K562 (cell line): ENCODE measurements at places on chromosomes 11 and 22. TPM values are rescaled to one million over a fixed set of nuclear protein-coding genes. Genes with fewer than 3 reads are reported as not detected.

Gene CHST1
- total RNA-seq, result 0.18 TPM in 1 of 2 replicates, not detected in the other

Gene PPM1F
- total RNA-seq, result 157 and 159 TPM in 2 replicates

Gene SLC39A13
- total RNA-seq, result 10.9 TPM in 2 replicates

Gene OR10V1
- total RNA-seq, result not detected in 2 replicates

Gene FUT4
- total RNA-seq, result 8.7 and 8.9 TPM in 2 replicates

Gene C11orf98
- total RNA-seq, result 161 and 164 TPM in 2 replicates

Gene LRRN4CL
- 0.07 and 0.22 TPM in 2 replicates for total RNA-seq

Gene TSPAN18
- total RNA-seq, result 0.35 and 0.60 TPM in 2 replicates

Gene CFAP68
- total RNA-seq, result 20.5 and 22.8 TPM in 2 replicates

Gene TBX1
- 34.2 and 35.0 TPM in 2 replicates for total RNA-seq

Gene RAB3IL1
- 42.6 and 46.2 TPM in 2 replicates for total RNA-seq

Gene IFITM10
- 0.13 TPM in 1 of 2 replicates, not detected in the other for total RNA-seq

Gene MS4A6A
- total RNA-seq, result 1.7 and 3.4 TPM in 2 replicates

Gene CNGA4
- not detected in 2 replicates for total RNA-seq

Gene KRTAP5-2
- total RNA-seq, result not detected in 2 replicates

Gene LRRC32
- total RNA-seq, result 0.20 and 0.31 TPM in 2 replicates

Gene ARFIP2
- total RNA-seq, result 42.9 and 46.5 TPM in 2 replicates

Gene ANO3
- 0.07 and 0.13 TPM in 2 replicates for total RNA-seq

Gene SEZ6L
- total RNA-seq, result not detected in 2 replicates

Gene RBFOX2
- 19.5 and 20.8 TPM in 2 replicates for total RNA-seq

Gene OR6A2
- 0.34 and 0.35 TPM in 2 replicates for total RNA-seq

Gene FIBIN
- not detected in 2 replicates for total RNA-seq

Gene PAX6
- total RNA-seq, result 5.7 and 5.9 TPM in 2 replicates

Gene CATSPER1
- total RNA-seq, result 0.56 and 1.1 TPM in 2 replicates

Gene MYRF
- 21.4 and 25.8 TPM in 2 replicates for total RNA-seq

Gene FAM180B
- total RNA-seq, result not detected in 2 replicates

Gene RTN4RL2
- 1.8 and 1.9 TPM in 2 replicates for total RNA-seq

Gene MMP11
- total RNA-seq, result 0.58 and 1.4 TPM in 2 replicates

Gene OR52E8
- total RNA-seq, result not detected in 2 replicates

Gene CLNS1A
- 225 and 234 TPM in 2 replicates for total RNA-seq

Gene ENTHD1
- total RNA-seq, result 0.20 and 0.22 TPM in 2 replicates

Gene CHRM1
- not detected in 2 replicates for total RNA-seq

Gene PRR5
- 21.0 and 26.2 TPM in 2 replicates for total RNA-seq

Gene MEI1
- 0.31 and 0.47 TPM in 2 replicates for total RNA-seq

Gene DERL3
- total RNA-seq, result 8.8 and 9.2 TPM in 2 replicates

Gene PGM2L1
- total RNA-seq, result 0.75 and 0.78 TPM in 2 replicates

Gene FAM76B
- total RNA-seq, result 28.4 and 33.9 TPM in 2 replicates

Gene AP2A2
- total RNA-seq, result 26.2 and 33.3 TPM in 2 replicates

Gene CYP2D6
- 0.18 and 0.20 TPM in 2 replicates for total RNA-seq

Gene MS4A4A
- total RNA-seq, result 10.7 and 11.2 TPM in 2 replicates

Gene MRGPRX3
- total RNA-seq, result not detected in 2 replicates

Gene SCGB1C1
- total RNA-seq, result not detected in 2 replicates

Gene IGF2
- 0.16 and 0.67 TPM in 2 replicates for total RNA-seq

Gene SOX6
- 8.0 and 9.4 TPM in 2 replicates for total RNA-seq

Gene C22orf31
- not detected in 2 replicates for total RNA-seq

Gene EXPH5
- 6.8 and 8.5 TPM in 2 replicates for total RNA-seq
